ENCODE measurements at places on chromosomes 2 and 18.

DNA sequence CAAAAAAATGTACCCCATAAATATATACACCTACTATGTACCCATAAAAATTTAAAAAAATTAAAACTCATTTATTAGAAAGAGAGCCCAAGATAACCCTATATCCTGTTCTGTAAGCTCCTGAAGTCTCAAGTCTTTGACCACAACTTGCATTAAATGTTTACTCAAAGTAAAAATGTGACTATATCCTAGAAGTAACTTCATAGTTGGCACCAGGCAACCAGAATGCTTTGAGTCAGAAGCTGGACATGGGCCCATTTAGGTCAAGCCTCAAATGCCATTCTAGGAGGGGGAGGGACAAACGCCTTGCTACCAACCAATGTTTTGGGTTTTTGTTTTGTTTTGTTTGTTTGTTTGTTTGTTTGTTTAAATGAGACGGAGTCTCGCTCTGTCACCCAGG lies 9.3 kb upstream of the TBC1D8 start:
- DNase-seq = peak; percentile 33

DNA sequence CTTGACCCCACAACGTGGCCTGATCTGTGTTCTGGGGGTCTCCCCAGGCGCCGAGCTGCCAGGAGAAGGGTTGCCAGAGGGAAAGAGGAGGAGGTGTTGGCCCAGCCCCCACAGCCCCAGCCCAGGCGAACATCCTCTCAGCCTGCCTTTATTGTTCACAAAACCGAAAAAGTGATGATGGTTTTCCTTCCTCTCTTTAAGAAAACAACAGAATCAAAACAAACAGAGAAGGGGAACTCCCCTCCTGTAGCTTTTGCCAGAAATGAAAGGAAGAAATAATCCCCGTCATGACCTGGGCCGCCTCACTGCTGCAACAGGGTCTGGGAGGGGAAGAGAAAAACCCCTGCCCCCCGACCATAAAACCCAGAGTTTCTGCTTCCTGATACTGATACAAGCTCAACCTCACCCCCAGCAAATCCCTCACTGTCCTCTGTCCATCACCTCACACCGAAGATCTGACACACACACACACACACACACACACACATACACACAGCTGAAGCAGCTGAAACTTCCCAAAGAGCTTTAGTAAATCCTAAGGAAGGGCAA lies 52.0 kb downstream of the ZFP36L2 start:
- DNase-seq = no peak

GRCh38 chr2:157887946-157888345 lies 11.8 kb upstream of the ACVR1 start:
- no peak for DNase-seq

- DNase-seq = peak; percentile 58
Observed at GRCh38 chr2:28449488-28450395, 46.1 kb upstream of the PLB1 start.

GRCh38 chr2:128781585-128782385 lies 463.1 kb upstream of the HS6ST1 start:
- no peak for DNase-seq

DNA sequence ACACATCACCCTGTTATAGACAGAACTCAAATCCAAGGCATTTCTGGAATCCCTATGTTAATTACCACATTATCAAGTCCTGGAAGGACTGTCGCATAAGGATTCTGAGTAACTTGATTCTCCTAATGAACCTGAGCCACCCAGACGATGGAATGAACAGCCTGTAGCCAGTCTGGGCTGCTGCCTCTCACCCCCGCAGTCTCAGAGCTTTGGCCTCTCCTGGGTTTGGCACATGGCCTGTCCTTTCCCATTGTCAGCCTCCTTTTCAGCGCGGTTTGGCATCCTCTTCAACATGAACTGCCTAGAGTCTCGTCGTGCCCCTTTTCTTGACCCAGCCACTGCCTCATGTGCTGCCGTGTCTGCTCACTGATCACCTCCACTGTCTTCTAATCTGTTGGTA lies 147.6 kb downstream of the SLC8A1 start:
- peak; percentile 44 for DNase-seq

- no peak for DNase-seq
Observed at GRCh38 chr2:156423674-156424282, 12.4 kb upstream of the GPD2 start.

GRCh38 chr18:46448347-46448746 lies 208.7 kb downstream of the LOXHD1 start:
- no peak for DNase-seq

DNA sequence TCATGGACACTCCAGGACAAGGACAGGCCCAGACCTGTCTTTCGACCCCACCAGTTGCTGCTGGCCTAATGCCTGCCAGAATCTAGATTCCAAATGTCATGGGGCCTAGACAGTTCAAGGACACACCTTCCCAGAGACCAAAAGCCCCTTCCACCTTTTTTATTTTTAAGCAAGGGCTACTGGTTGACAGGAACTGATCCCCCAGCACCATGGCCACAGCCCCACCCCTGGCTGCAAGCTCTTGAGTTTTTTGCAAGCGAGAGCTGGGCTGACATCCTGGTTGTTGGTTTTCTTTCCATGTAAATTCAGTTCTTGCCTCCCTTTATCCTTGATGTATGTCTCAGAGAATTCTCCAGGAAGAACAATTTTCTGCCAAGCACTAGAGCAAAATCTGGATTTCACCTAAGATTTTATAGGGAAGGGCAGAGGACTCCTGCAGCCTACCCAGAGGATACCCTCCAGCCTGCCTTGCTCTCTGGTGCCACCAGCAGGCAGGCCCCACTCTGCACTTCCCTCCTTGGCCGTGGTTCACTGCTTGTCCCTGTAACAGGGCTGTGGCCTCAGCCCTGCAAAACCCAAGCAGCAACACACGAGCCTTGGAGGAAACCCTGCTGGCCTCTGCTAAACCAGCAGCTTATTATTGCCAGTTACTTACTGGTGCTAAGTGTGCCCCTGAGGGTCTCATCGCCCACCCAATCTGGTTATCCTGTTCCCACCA lies 97.7 kb downstream of the TWIST2 start:
- peak; percentile 56 for DNase-seq

GRCh38 chr2:173204316-173204715 lies 128.7 kb downstream of the MAP3K20 start:
- DNase-seq = peak; percentile 25

DNA sequence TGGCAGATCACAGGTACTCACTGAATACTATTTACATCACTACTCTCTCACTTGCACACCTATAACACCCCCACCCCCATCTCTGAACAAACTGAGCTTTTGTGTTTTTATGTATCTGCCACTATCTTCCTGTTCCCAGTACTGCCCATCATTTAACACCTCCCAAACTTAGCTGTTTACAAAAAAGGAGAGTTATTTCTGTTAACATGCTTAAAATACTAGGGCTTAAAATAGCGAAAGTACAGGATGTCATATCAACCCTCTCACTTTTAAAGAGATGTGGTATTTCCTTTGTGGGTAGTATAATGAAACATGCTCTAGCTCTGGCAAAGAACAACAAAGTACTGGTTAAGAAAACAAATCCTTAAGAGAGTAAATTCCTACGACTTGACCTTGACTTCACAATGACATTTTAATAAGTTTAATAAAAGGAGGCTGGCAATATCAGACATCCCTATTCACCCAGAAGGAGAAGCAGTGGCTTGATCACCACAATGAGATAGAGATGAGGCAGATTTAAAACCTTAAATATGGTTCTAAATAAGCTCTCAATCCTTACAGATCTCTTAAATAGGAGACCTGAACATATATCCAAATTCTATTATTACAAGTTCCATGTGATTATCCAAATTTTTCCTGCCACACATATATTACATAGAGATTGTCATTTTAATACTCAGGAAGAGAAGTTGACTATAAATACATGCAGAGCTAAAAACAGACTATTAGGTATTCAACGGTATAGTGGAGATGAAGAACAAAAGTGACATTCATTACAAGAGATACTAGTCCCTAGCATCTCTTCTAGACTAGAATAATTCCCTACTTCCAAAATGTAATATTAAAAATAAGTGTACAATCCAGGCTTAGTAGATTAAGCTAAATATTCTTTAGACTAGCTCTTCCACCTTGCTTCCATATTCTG lies 36.9 kb downstream of the TRAK2 start:
- DNase-seq = peak; percentile 61

DNA sequence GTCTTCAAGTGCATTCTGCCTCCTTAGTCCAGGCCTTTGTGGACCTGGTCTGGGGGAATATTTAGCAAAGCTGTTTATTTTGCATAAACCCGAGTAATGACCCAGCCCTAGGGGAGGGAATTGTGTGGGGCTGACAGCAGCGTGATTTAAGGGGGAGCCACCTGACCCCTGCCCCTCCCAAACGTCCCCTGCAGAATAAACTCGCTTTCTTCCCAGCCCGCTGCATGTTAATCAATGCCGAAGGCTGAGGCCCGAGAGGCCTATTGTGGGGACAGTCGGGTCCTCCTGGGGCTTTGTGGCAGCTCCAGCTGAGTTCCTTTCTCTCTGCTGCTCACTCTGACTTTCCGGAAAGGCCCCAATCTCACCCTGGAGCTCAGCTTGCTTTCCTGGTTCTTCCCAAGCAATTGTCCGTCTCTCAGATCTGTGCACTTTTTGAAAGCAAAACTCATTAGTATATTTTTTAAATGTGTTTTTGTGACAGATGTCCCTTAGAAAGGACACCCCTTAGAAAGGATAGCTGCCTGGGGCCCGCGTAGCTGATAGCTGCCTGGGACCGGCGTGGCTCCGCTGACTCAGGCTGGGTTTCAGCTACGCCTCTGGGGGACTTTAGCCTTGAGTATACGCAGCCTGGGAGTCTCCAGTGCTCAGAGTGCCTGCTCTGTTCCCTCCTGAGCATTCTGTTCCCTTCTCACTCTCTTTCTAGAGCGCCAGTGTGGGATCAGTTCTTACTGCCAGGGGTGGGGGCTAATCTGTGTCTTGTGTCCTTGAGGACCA lies 158.3 kb downstream of the GLI2 start:
- no peak for DNase-seq

DNA sequence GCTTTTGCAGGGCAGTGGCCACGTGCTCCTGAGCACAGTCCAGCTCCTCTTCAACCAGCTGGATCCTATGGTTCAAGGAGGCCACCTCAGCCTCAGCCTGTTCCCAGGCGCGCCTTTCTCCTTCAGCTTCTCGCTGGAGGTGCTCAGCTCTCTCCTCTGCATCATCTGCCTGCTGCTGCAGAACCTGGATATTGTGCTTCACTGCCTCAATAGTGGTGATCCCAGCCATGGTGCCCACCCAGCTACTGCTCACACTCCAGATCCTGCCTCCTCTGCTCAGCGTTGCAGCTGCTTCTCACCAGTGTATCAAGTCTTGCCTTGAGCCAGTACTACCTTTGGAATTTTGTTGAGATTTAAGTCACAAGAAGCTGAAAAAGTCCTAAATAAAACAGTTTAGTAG lies 67.9 kb downstream of the ASXL2 start:
- no peak for DNase-seq

DNA sequence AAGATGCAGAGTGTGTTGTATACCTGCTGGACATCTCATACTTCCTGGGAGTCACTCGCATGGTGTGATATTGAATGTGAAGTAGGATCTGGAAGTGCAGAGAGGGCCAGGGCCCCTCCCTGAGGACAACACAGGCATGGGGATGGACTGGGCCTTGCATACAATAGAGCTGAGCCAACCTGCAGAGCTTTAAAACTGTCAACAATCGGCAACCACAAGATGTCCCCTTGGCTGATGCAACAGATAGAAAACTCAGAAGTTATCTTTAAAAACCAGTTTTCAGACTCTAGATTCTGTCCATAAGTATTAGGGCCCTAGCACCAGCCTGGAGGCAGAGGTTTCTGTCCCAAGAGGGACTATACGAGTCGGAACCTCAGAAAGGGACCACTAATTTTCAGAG lies 19.7 kb downstream of the EVA1A start:
- peak; percentile 62 for DNase-seq

DNA sequence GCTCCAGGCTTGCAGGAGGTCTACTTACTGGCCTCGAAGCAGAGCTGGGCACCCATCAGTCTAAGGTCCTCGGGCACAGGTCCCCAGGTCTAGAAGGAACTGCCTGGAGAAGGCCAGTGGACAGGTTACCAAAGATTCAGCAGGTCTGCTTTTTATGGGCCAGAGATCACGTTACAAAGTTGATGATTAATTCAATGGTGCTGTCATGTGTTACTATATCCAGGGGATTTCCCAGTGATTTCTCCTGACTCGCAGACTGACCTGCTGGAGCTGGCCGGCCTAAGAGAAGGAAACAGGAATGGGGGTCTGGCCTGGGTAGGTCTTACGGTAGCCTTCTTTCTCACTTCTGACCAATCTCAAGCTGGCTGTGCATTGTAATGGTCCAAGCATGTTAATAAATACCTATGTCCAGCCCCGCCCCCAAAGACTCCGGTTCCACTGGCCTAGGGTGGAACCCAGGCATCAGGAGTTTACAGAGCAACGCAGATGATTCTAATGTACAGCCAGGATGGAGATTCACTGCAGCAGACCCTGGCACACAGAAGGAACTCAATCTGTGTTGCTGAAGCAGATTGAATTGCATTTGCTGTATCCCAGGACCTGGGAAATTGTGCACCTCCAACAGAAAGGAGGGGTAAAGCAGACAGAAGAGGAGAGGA lies at the start of gene NEURL3:
Gene NEURL3 (minus strand): TSS at position 127 of the 659 bp plus-strand sequence. CDS start 71 bp downstream, at position 56.
- no peak for DNase-seq

DNA sequence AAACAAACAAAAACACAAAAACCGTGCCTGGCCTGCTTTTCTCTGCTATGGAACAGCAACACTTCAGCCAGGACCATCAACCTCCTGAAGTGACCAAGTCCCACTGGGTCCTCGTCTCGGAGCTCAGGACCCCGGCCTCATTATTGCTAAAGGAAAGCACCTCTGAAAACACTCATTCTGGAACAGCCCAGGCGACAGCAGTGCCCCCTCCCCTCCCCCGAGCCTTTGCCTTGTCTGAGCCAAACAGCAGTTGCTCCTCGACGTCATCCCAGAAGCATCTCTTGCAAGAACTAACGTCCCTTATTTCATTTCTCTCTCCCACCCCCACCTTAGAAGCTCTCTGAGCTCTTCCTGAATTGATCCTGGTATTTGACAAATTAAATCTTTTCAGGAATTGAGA lies 27.4 kb downstream of the APCDD1 start:
- no peak for DNase-seq

- DNase-seq = no peak
Observed at GRCh38 chr18:79943608-79944125, 7.8 kb downstream of the SLC66A2 start.

DNA sequence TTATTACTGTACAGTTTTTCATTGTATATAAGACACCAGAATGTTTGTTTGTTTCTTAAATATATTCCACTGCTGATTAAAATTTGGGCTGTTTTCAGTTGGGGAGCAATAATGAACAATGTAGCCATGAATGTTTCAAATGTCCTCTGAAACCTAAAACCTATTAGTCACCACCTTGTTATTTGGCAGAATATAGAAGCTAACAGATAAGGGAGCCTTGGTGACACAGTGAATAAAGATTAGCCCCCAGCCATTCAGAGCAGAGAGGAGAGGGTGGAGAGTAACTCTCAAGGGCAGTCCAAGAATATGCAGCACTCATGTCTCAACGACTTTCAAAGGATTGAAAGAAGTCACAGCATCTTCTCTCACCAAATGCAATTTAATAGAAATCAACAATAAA lies 43.1 kb upstream of the ATP8B1 start:
- DNase-seq = peak; percentile 67

Measured in fibroblast of skin of scalp (primary cell).